SW480 (cell line): ENCODE measurements at places on chromosomes 16 and 17.

GRCh38 chr16:30934827-30935557 is 11.6 kb downstream of the FBXL19 start:
- DNase-seq, result no peak

- no peak for DNase-seq
These were observed 21.2 kb downstream of the CORO7 start for GRCh38 chr16:4395055-4395726.

- no peak for DNase-seq
These were observed 210.0 kb downstream of the MAF start for GRCh38 chr16:79390481-79391051.

GRCh38 chr17:48719642-48720265 is 2.6 kb downstream of the PRAC1 start:
- DNase-seq, result peak; percentile 58

DNA sequence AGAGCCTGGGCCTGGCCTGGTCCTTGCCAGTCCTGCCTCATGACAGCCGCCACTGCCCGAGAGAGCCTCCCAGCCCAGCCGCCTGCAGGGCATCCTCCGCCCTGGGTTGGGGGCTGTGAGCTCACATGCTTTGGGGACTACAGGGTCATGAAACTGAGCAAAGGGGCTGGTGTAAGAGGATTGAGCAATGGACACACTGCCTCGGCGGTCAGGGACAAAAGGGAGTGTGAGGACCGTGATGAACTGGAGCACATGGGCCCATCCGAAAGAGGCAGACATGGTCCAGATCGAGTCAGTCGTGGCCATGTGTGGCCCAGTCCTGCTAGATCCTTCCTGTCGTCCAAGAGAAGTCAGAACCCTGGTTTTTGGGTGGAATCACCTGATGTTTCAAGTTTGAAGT is 52.3 kb downstream of the GSG1L start:
- DNase-seq, result no peak

- no peak for DNase-seq
These were observed 12.0 kb downstream of the KCNJ2 start for GRCh38 chr17:70181376-70181775.

- DNase-seq, result no peak
These were observed 6.4 kb downstream of the GRN start for GRCh38 chr17:44351464-44351863.

DNA sequence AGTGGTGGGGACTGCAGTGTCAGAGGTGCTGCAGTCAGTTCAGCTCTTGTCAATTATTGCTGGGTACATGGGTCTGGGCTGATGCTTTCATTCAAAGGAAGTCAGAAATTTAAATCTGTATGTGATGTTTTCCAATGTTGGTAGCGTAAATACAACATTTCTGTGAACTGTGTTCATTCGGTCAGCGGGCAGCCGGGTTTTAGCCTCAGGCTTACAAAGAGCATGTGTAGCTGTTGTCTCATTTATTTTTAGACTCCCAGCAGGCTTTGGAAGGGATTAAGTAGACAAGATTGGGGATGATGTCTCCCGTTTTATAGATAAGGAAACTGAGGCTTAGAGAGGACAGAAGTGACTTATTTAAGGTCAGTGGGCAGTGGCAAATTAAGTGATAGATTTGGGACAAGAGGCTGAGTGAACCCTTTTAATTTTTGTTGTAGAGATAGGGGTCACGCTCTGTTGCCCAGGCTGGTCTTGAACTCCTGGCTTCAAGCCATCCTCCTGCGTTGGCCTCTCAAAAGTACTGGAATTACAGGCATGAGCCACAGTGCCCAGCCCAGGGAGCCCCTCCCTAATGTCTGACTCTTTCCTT is 8.1 kb downstream of the AQP8 start:
- no peak for DNase-seq

DNA sequence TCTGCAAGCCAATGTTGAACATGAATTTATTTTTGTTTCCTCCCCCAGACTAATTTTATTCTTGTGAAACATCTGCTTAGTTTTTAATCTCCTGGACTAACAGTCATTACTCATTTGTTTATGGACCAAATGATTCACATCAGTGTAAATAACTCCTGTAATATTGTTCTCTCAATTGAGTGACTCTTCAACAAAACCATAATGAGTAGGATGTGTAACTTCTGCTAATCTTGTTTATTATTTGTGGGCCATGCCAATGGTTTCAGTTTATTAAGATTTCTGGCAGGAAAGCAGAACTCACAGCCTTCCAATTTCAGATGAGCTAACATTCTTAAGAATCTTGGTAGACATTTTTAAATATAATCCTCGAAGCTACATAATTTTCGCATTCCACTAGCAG is 1216.3 kb upstream of the GOT2 start:
- DNase-seq, result no peak

DNA sequence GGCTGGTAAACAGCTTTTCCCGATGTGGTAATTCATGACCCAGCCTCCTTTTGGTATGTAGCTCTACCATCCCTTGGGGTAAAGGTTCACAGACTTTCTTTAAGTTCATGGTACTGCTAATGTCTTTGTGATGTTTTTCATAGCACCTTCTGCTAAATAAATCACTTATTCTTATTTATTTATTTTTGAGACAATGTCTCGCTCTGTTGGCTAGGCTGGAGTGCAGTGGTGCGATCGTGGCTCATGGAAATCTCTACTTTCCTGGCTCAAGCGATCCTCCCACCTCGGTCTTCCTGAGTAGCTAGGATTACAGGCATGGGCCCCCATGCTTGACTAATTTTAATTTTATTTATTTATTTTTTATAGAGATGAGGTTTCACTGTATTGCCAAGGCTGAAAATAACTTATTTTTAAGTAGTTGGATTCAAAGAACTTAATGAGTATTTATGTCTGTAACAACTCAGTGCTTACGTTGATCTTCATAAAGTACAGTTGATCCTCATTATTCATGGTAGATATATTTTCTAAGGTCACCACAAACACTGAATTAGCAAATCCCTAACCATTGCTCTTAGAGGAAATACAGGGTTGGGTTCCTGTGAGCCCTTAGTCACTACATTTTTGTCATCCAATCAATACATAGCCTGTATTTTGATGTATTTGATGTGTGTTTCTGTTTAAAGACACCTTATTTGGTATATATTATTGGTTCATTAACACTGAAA is 97.1 kb downstream of the SHISA9 start:
- no peak for DNase-seq

- DNase-seq, result no peak
These were observed 146.5 kb upstream of the CDH11 start for GRCh38 chr16:65268331-65268730.

DNA sequence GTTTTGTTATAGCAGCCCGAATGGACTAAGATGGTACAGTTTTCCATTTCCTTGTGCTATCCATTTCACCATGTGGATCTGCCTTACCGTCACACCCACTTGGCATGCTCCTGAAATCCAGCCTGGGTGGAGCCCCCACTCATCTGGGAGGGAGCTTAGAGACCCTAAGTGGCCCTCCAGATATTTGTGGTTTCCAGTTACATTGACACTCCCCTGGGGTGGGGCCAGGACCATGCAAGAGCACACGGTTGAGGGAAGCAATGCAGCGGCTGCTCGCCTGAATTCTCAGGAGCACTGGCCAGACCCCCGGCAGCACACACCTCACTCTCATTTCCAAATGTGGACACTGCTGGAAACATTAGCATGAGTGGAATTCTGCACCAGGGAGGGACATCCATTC is 231.1 kb downstream of the UTP18 start:
- no peak for DNase-seq

GRCh38 chr17:40795019-40795667 is 4.6 kb downstream of the KRT28 start:
- DNase-seq, result no peak

DNA sequence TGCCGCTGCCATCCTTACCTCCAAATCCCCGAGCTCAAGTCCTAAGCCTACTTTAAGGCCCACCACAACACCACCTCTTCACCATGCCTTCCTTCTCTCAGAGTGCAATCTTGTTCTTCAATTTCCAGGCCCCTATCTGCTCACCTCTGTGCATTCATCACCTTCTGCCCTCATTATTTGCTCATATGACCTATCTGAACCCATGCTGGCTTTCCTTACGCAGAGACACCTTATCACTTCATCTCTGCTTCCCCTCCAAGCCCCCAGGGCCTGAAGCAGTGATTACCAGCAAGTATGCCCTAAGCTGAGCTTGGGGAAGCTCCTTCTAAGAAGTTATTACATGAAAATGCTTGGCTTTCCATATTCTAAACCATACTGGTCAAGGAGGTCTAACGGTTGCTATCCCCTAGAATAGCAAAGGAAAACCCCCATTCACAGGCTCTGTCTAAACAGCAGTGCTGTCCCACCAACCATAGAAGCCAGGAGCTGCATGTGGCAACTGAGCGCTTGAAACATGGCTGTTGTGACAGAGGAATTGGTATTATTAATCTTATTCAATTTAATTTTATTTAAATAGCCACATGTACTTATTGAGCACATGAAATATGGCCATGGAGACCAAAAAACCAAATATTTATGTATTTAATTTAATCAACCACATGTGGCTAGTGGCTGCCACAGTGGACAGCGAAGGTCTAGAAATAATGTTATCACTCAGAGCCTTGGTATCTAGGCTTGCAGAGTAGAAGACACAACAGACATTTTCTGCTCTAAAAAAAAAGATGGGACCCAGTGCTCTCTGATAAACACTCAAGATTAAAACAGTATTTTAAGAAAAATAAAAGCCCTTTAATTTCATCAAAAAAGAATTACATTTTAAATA is 13.9 kb downstream of the USP7 start:
- DNase-seq, result no peak

DNA sequence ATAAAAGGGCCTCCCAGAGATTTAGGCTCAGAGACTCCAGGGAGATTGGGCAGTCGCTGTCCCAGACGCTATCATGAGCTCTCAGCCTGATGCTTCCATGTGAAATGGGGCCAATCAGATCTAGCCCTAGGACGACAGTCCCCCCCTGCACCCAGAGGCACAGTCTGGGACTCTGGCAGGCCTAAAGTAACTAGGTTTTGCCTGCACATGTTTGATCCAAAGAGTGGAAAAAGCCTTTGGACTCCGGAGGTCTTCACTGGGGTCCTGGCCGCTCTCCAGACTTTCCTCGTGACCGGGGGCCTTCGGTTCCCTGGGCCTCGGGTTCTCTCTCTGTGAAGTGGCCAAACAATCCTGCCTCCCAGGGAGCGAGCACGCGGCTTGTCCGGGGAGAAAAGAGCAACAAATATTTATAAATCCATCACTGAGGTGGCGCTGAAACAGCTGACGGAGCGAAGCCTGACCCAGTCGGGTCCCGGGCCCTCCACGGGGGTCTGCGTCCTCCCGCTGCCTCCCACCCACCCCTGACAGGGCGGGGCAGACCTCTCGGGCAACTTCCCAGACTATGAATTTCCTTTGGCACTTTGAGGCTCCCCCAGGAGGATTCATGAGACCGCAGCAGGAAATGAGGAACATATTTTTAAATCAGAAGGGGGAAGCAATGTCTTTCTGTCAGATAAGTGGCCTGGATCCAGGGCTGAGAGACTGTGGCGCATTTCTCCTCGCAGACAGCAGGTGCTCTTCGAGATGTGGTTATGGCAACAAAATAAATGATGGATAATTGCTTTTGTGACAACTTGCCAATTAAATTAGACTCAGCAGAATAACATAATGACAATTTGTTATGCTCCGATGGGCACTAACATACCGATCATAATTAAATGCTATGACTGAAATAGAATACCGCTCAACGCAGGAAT is 38.9 kb downstream of the MRPS23 start:
- DNase-seq, result no peak

GRCh38 chr17:63529711-63530556 is 6.8 kb downstream of the KCNH6 start:
- no peak for DNase-seq

DNA sequence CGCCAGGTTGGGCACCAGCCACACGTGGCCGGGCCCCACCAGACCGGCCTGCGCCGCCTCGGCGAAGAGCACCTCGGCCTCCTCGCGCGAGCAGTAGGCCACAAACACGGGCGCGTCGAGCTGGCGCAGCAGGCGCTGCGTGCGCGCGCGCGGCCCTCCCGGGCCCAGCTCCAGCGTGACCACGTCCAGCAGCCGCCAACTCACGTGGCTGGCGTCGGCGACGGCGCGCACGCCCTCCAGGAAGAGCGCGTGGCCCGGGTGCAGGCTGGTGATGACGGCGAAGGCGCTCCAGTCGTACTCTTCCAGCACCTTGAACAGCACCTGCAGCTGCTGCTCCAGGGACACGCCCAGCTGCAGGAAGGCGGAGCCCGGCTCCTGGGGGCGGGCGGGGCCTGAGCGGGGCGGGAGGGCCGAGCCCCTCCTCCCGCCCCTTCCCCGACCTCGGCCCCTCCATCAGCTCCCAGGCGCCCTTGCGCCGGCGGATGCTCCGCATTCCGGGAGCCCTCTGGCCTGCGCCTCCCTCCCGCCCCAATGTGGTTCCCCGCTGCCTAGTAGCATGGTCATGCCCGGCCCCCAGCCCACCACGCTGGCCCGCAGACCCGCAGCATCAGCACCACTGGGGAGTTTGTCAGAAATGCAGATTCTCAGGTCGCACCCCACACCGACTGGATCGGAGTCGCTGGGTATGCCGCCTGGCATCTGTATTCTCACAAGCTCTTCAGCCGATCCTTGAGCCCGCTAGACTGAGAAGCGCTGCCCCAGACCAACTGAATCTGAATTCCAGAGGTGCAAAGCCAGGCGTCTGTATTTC is 7.2 kb downstream of the GRIN2C start:
- DNase-seq, result peak; percentile 46

DNA sequence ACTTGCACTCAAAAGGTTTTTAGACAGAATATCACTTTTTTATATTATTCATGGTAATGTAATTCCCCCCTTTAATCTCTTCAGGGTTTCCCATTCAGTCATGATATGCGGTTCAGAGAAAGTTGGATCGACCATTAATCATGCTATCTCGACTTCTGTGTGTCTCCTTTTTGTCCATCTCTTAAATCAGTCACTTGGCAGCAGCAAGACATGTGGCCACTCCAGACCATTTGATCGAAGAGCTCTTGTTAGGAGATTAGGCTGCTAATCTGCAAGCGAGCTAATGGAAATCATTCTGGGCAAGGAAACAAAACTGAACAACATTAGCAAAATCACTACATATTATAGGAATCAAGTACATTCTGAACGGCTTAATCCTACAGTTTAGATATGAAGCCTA is 449.9 kb downstream of the WWOX start:
- DNase-seq, result no peak
